CD4-positive, alpha-beta T cell treated with Interleukin-1 beta for 1 hour (primary cell): ENCODE measurements at places on chromosomes 6 and 20.
A peak's percentile ranks its signal among the peaks of the same experiment; 100 is the strongest.

GRCh38 chr6:134211297-134211696 lies 106.6 kb downstream of the SGK1 start:
- no peak for DNase-seq

GRCh38 chr6:101534821-101535220 lies 141.3 kb downstream of the GRIK2 start:
- no peak for DNase-seq

DNA sequence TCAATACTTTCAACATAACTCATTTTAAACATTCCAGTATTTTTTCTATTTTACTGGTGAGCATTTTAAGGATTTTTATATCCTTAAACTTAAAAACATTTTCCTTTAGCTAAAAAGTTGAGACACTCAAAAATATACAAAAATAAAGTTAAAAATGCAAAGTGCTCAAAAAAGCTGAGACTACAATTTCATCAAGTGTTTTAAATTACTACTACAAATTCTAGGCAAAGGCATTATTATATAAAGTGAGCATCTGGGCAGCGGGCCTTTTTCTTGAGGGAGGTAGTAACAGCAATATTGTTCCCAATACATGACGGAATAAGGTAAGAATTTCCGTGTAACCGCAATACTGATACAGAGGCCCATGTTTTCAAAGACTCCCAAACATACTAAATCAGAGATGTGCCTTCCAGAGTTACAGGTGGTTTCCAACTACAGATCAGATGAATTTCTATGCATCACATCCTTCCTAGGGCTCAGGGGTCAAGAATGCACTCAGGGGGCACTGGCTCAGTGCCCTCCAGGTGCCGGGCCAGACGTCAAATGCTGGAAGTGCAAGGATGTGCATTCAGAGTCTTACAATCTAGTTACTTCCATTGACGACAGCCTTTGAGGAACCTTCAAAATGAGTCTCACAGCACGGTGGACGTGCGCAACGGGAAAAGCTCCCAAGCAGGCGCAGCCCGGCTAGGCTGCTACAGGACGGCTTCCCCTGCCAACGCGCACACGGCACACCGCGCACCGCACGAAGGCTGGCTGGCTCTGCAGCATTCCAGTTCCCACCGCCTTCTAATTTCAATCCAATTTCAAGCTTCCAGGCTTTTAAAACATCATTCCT lies 1.7 kb downstream of the PHF10 start:
- peak; percentile 35 for DNase-seq

- DNase-seq = no peak
Observed at GRCh38 chr20:20993372-20993771, 112.8 kb downstream of the LINC00237 start.

DNA sequence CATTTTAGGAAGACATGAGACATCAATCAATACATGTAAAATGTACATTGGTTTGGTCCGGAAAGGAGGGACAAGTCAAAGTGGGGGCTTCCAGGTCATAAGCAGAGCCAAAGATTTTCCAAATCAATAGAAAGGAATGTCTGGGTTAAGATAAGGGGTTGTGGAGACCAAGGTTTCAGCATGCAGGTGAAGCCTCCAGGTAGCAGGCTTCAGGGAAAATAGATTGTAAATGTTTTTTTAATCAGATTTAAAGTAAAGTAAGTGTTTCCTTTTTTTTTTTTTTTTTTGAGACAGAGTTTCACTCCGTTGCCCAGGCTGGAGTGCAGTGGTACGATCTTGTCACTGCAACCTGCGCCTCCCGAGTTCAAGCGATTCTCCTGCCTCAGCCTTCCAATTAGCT lies 16.8 kb upstream of the SERPINB9 start:
- DNase-seq = no peak

GRCh38 chr20:4451487-4452081 lies 270.1 kb upstream of the PRND start:
- no peak for DNase-seq

GRCh38 chr20:4867051-4867450 lies 134.3 kb downstream of the SLC23A2 start:
- DNase-seq = no peak

DNA sequence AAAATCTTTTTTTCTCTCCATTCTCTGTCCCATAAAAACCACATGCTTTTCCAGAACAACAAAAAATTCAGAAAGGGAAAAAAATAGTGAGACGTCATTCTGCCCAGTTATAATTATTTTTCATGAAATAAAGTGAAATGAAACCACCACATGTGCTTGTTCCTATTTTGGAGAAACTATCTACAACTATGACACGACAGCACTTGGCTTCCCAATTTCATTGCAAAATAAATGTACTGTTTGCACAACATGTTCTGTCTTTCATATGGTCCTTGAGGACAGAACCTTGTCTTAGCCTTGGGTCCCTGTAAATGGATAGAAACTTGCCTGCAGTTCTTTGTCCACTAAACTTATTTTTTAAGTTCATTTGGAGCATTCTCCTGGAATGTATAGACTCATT lies 5.6 kb upstream of the MAN1A1 start:
- no peak for DNase-seq

- DNase-seq = no peak
Observed at GRCh38 chr20:42646250-42646649, 543.5 kb downstream of the PTPRT start.

GRCh38 chr6:27575594-27576361 lies 102.9 kb upstream of the ZNF184 start:
- no peak for DNase-seq

DNA sequence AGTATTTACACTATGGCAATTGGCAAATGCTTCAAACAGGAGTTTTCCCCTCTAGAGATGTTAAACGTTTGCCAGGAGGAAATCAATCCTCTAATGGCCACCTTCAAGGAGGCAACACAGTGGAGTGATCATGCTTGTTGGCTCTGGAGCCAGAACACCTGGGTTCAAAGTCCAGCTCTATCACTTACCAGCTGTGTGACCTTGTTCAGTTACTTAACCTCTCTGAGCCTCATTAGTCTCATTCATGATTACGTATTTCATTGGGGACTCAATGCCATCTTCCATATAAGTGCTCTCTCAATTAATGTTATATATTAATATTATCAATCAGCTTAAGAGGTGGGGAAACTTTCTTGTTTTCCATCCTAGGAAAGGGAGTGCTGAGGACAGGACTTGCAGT lies 26.1 kb downstream of the SLC52A3 start:
- DNase-seq = no peak

DNA sequence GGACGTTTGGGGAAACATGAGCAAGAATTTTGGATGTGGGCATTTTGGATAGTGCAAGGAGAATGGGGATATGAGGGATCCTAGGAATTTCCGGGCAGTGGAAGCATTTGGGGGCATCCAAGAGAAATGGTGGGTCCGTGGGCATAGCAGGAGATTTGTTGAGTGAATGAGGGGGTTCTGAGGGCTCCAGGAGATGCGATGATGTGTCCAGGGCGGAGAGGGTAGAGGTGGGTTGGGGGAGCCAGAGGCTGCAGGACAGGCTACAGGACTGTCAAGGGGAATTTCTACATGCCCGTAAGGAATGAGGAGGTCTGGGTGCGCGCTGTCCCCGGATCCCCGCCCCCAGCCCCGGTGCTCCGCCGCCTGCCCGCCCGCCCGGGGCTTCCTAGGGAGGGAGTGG lies 364 bp downstream of the FRS3 start:
- DNase-seq = no peak

GRCh38 chr6:164455835-164456234 lies 853.6 kb downstream of the C6orf118 start:
- no peak for DNase-seq

- no peak for DNase-seq
Observed at GRCh38 chr20:56608376-56608775, 20.7 kb upstream of the TFAP2C start.

- no peak for DNase-seq
Observed at GRCh38 chr6:87161299-87161698, 5.9 kb downstream of the ZNF292 start.

DNA sequence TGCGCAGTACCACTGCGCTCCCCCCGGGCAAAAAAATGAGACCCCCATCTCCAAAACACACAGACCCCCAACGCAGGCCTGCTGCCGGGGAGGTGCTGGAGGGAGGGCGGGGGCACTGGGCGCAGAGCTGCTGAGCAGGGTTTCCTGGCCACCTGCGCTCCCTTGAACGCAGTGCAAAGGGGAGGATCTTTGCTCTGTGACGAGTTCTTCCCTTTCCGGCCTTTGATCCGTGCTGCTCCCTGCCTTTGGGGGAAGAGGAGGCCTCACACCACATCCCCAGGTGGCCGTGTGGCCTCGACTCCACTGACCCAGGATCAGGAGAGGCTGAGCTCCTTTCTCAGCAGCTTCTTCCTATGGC lies 8.9 kb upstream of the COL20A1 start:
- DNase-seq = no peak

GRCh38 chr6:143323729-143324470 lies 126.6 kb downstream of the ADAT2 start:
- no peak for DNase-seq

- DNase-seq = peak; percentile 34
Observed at GRCh38 chr6:108565893-108566292, 5.2 kb downstream of the FOXO3 start.

DNA sequence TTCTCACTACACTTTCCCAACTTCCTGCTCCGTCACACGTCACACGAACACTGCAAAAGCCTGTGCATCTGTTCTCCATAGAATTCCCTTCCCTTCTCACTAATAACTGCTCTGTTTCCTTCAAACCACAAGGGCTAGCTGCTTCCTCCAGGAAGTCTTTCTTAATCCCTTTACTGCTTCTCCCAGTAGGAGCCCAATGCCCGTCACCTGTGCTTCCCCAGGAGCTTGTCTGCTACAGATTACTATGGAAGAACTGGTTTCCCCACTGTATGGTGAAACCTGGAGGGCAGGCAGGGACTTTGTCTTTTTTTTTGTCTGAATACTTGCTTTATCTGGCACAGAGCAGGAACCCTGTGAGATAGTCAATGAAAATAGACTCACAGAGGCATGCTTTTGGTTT lies 444.7 kb upstream of the MAP3K7 start:
- DNase-seq = no peak

DNA sequence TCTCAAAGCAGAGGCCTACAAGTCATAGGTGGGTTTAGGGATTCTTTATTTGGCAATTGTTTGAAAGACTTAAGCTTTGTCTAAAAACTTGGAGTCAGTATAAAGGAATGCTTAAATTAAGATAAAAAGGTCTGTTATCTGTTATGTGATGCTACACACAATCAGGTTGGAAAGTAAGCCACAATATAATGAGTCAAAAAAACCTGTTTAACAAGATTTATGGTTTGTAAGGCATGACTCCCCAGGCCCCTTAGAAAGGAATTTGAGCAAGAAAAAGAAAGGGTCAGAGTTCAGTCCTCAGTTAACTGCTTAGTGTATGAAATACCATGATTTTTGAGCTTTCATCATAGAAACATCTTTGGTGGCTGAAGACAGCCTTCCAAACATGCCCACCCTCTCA lies 66.8 kb upstream of the HMGN3 start:
- DNase-seq = no peak

DNA sequence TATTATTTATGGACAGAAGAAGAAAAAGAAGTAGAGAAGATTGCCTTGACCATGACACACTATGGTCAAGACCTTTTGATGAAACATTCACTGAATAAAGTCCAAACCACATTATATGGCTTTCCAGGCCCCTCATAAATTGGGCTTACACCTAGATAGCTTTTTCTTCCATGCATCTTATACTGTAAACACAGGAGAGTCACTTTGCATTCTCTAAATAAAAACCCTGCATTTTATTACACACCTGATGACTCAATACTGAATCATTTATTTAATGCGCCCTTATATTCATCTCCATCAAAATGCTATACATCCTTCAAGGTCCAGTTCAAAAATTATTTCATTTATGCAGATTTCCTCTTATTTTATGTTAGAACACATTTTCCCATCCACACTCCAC lies 78.0 kb downstream of the COL21A1 start:
- DNase-seq = no peak

DNA sequence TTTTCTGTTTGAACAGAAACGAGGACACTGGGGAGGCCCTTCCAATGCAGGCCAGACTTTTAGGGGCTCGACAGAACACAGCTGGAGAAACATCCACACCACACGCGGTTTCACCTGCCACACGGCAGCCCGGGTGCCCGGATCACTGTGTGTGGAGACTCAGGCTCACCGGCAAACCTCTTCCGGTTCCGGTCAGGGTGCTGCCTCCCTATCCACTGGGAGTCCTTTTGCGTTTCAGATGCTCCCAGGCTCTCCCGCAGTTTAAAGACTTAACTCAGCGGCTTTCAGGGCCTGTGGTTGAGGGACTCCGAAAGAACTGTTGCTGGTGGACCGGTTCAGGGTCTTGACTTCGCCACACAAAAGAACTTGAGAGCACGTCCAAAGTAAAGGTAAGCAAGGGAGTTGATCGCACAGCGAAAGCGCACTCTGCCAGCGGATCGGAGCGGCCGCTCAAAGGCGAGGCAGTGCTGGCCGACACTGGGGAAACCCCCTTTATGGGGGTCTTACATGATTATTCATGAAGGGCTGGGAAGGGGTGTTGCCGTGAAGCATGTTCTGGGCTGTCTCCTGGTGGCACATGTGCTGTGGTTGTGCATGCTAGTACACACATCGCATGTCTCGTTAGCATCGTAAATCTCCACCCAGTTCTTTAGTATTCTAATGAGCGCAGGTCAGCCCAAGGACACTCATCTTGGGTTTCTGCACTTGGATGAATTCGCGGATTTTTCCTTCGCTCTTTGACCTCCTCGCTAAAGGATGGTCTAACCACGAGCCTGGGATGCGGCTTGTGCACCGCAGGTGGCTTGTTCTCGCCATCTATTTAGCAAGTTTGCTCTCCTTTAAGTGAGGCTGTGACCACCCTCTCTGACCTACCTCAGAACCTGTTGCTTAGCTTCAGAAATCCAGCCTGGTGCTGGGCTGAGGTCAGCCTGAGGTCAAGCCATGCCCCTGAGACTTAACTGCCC lies 180.3 kb downstream of the CDH26 start:
- DNase-seq = peak; percentile 24

DNA sequence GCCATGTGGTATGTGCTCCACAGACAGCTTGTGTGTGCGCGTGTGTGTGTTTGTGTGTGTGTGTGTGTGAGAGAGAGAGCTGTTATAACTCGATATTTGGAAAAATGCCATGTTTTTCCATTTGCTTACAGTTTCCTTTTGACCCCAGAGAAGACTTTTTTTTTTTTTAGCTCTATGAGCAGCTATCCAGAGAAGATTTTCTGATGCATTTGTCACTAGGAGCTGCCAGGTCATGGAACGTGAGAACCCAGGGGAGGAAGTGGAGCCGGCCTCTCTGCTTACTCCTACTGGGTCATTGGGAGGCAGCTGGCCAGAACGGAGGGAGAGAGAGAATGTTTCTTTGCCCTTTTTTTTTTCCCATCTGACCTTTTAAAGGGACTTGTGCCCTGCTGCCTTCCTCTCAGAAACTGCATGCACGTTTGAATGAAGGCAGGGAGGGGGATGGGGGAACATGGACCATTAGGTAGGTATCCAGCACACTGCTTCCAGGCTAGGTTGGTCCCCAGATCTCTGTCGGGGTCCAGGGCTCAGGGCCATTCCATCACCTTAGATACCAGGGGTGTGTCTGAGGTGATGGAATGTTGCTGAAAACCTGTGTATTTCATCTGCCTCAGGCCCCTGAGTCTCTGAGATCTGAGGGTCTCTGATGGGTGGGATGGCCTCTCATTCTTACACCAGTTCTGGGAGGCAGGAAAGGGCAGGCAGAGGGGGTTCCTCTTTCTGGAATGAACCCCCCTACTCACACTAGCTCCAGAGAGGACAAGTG lies 11.2 kb upstream of the MRPS18A start:
- no peak for DNase-seq
